HT-29 (cell line): ENCODE measurements at places on chromosomes 4 and X. TPM values are rescaled to one million over a fixed set of nuclear protein-coding genes. Genes with fewer than 3 reads are reported as not detected.

The CENPVL3 gene
- total RNA-seq: not detected in 2 replicates

The SATL1 gene
- total RNA-seq: not detected in 2 replicates

The NEUROG2 gene
- not detected in 2 replicates for total RNA-seq

The EVC2 gene
- not detected in 2 replicates for total RNA-seq

The NPY2R gene
- total RNA-seq: not detected in 2 replicates

The PDE6B gene
- total RNA-seq: not detected in 2 replicates

The GPR143 gene
- not detected in 2 replicates for total RNA-seq

The HTRA3 gene
- not detected in 2 replicates for total RNA-seq

The GAGE12H gene
- total RNA-seq: not detected in 2 replicates

The SLC49A3 gene
- total RNA-seq: 0.56 TPM in 1 of 2 replicates, not detected in the other

The ESX1 gene
- not detected in 2 replicates for total RNA-seq

The FRMD7 gene
- total RNA-seq: not detected in 2 replicates

The SPIN2A gene
- total RNA-seq: 0.08 and 0.56 TPM in 2 replicates

The NHSL2 gene
- not detected in 2 replicates for total RNA-seq

The CLGN gene
- total RNA-seq: 0.05 TPM in 1 of 2 replicates, not detected in the other

The TRPC5OS gene
- total RNA-seq: not detected in 2 replicates

The BEX3 gene
- not detected in 2 replicates for total RNA-seq

The NLRP2B gene
- not detected in 2 replicates for total RNA-seq

The NDP gene
- total RNA-seq: not detected in 2 replicates
